ENCODE measurements at places on chromosomes 2 and 18.

DNA sequence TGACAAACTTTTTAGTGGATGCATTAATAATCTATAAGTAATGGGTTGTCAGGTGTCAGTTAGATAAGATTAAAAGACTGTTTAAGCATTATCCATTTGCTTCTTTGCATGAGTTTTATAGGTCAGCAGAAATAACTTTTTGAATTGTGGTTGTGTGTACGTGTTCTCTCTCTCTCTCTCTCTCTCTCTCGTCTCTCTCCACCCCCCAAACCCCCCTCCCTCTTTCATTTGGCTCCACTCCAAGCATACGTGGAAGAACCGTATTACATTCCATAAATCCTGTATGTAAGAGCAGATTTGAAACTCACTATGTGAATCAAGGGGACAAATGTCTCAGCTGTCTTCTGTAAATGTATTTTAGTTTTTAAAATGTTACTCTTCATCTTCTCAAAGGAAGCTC is 120.2 kb downstream of the MEIS1 start:
- DNase-seq, result no peak

DNA sequence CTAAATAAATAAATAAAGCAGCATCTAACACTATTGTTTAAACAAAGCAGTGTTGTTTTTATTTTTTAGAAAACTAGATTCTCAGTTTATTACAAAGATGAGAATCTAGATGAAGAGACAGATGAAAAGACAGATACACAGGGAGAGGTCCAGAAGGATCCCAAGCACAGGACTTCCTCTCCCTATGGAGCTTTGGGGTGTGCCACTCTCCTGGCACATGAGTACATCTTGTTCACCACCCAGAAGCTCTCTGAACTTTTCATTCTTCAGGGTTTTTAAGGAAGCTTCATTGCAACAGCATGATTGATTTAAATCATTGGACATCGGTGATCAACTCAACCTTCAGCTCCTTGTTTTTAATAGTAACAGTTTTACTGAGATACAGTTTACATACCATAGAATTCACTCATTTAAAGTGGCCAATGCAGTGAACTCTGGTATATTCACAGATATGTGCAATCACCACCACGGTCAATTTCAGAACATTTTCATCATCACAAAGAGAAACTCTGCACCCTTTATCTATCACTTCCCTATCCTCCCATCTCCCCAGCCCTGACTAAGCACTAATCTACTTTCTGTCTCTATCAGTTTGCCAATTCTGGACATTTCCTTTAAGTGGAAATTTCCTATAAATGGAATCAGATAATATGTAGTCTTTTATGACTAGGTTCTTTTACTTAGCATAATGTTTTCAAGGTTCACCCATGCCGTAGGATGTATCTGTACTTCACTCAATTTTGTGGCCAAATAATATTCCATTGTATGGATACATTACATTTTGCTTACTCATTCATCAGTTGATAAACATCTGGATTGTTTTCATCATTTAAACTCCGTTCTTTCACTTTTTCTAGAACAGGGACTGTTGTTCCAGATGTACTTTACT is 62.3 kb upstream of the ZFP36L2 start:
- DNase-seq, result no peak

- DNase-seq, result peak; percentile 68
Measured at GRCh38 chr2:18132697-18133096, 254.2 kb downstream of the KCNS3 start.

DNA sequence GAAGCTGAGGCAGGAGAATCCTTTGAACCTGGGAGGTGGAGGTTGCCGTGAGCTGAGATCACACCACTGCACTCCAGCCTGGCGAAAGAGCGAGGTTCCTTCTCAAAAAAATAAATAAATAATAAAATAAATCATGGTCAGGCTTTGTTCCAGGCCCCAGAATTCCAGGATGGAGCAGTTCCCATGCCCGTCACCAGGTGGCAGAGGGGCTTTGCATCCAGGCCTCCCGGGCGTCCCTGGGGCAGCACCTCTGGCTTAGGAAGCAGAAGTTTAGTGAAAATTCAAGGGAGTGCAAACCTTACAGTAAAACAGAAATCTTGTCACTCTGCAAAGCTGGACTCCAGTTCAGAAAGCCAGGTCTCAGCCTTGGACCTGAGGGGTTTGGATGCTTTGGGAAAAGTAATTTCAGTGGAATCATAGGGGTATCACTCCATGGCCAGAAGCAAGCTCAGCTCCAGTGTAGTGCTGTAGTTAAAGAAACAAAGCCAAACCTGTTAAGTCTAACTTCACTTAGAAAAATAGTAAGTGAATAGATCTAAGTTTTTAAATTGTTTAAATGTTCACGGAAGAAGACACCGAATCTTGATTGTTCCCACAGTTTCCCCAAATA is 512.7 kb downstream of the CMPK2 start:
- DNase-seq, result peak; percentile 34

DNA sequence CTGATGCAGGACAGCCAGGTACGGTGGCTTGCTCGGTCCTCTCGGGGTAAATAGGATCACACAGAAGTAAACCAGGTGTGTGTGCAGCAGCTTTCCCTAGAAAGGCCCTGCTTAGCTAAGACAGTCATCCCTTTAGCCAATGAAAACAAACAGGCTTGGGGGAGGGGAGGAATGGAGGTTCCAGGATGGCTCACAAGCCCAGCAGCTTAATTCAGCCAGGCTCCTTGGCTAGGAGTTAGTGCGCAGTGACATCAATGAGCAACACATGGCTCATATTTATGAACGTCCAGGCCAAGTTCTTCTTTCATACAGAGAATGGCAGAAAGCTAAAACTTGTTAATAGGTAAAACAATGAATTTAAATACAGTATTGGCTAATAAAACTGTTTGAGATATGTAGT is 10.2 kb downstream of the IAH1 start:
- no peak for DNase-seq

- DNase-seq, result no peak
Measured at GRCh38 chr18:55768255-55768654, 180.3 kb upstream of the TCF4 start.

GRCh38 chr18:46482831-46483230 is 174.2 kb downstream of the LOXHD1 start:
- no peak for DNase-seq

DNA sequence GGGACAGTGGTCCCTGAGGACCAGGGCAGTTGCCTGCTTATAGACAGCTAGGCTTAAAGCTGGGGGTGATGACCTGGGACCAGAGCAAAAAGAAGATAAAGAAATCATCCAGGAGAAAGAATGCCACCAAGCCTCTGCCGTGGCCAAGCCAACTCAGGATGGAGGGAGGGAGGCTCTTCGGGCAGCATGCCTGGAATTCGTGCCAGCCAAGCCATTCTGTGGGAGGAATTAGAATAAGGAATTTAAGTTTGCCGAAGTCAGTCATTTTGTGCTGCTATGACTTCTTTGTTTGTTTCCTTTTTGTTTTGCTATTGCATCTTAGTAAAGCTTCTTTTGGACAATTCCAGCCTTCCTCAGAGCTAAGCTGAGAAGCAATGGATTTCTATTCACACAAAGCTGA is 124.1 kb downstream of the EN1 start:
- peak; percentile 8 for DNase-seq

- DNase-seq, result no peak
Measured at GRCh38 chr2:20430461-20431300, 16.2 kb upstream of the RHOB start.

- DNase-seq, result no peak
Measured at GRCh38 chr2:121118951-121119350, 166.1 kb downstream of the TFCP2L1 start.

DNA sequence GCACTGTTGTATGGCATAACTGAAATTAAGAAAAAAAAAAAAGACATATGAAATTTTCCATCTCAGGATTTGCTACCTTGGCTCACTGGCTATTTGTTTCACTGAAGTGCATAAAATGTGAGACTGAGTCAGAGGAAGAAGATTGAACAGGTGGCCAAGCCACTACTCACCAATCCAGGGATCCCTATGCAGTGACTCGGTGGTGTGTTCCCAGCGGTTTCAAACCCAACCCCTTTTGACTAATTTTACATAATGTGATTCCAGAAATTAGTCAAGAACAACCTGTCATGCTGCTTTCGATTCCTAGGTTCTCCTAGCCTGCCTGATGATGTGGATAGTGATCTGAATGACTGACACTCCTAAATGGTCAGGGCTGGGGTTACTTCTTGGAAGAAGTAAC is 77.3 kb downstream of the KLHL14 start:
- DNase-seq, result no peak

GRCh38 chr2:37379881-37380296 is 35.5 kb downstream of the QPCT start:
- DNase-seq, result no peak

DNA sequence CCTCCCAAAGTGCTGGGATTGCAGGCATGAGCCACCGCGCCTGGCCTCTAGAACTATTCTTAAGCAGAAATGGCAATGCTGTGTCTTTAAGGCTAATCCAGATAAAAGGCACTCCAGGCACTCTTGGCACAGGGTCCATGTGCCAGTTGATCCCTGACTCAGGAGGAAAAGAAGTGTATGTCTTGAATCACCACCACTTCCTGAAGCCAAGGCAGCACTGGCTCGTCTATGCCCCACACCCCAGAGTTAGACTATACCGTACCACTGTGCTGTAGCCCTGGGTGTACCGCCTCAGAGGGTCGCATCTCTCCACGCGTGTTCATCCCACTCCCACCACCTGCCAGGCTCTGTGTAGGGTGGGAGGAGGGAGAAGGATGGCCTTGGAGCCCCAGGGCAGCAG is 9.0 kb downstream of the TNFRSF11A start:
- no peak for DNase-seq

DNA sequence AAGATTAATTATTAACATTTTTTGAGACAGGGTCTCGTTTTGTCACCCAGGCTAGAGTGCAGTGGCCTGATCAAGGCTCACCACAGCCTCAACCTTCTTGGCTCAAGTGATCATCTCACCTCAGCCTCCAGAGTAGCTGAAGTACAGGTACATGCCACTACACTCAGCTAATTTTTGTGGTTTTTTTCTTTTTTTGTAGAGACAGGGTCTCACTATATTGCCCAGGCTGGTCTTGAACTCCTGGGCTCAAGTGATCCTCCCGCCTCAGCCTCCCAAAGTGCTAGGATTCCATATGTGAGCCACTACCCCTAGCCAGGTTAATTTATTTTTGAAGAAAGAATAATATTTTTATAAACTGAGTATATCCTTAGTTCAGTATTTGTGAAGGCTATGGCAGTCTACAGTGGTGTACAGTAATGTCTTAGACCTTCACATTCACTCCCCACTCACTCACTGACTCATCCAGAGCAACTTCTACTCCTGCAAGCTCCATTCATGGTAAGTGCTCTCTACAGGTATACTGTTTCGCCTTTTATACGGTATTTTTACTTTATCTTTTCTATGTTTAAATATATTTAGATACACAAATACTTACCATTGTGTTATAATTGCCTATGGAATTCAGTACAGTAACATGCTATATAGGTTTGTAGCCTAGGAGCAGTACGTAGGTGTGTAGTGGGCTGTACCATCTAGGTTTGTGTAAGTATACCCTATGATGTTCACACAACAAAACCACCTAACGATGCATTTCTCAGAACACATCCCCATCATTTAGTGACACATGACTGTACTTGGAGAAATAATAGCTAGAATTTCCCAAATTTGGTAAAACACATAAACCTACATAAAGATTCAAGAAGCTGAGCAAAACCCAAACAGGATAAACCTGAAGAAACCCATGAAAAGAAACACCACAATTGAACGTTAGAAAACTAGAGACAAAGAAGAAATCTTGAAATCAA is 38.6 kb downstream of the MGAT4A start:
- DNase-seq, result no peak

- DNase-seq, result no peak
Measured at GRCh38 chr2:7479603-7480002, 562.4 kb downstream of the RNF144A start.

GRCh38 chr2:28357948-28358667 is 34.5 kb upstream of the FOSL2 start:
- DNase-seq, result no peak

- DNase-seq, result peak; percentile 73
Measured at GRCh38 chr2:150466741-150467620, 20.5 kb downstream of the RND3 start.

- peak; percentile 83 for DNase-seq
Measured at GRCh38 chr2:215728504-215729065, 284.8 kb downstream of the MREG start.

GRCh38 chr2:112198780-112199179 is 56.1 kb downstream of the ZC3H8 start:
- DNase-seq, result no peak

DNA sequence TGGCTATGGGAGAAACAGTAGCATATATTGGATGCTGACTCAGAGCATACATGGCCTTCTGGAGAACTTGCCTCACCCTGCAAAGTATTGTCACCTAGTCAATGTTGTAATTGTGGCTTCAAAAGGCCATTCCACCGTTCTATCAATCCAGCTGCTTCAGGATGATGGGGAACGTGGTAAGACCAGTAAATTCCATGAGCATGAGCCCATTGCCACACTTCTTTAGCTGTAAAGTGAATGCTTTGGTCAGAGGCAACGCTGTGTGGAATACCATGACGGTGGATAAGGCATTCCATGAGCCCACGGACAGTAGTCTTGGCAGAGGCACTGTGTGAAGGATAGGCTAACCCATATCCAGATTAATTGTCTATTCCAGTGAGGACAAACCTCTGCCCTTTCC is 1300.1 kb upstream of the ACVR2A start:
- DNase-seq, result no peak

DNA sequence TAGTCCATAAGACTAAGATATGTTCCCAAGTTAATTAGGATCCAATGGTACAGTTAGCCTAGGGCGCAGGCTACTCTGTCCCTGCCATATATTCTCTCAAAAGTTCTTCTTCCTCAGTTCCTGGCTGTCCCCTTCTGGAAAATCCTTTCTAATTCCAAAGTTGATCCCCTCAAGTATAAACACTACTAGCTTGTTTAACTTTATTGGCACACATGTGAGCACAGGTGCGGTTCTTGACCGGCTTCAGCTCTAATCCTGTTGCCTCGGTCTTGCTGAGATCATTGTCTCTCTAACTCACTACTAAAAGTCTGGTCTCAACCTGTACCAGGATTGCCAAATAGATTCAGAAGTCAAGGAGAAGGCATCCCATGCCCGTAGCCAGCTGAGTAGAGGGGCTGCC is 89.0 kb downstream of the SEMA4F start:
- no peak for DNase-seq

DNA sequence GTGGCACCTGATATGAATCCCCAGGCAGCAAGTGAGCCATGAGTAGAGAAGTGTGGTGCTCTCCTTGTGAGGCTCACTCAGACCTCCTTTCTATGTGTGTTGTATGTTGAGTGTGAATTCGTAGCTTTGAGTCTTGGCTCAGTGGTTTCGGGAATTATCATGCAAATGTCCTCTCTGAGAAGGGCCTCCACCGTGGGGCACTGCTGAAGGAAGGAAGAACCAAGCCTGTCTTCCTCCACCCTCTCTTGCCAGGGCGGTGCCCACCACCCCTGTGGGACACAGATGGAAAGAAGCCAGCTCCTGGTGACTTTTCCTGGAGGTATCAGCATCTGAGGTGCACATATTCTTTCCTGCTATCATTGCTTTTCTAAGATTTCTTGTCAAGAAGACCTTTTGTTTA is 156.1 kb downstream of the MYT1L start:
- no peak for DNase-seq

- DNase-seq, result no peak
Measured at GRCh38 chr2:147538821-147539220, 306.0 kb upstream of the ACVR2A start.

Data from astrocyte of the cerebellum (primary cell).